ENCODE measurements at places on chromosomes 5 and 9.

GRCh38 chr9:132873403-132873802 lies 4.7 kb downstream of the AK8 start:
- no peak for DNase-seq

GRCh38 chr9:85900504-85901201 lies 40.3 kb upstream of the NAA35 start:
- no peak for DNase-seq

DNA sequence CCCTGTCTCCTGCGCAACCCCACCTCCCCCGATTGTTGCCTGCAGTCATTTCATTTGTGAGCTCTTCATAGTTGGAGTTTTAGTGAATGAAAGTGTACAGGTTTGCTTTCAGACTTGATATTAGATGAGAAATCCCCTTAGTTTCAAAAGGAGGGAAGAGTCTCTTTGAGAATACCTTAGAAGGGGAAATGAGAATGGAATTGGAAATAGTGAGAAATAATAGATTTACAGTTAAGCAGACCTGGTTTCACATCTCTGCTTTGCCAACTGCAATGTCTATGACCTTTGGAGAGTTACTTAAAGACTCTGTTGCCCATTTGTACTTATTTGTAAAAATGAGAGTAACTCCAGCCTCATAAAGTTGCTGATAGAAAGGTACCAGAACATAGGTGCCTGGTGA lies 120.4 kb downstream of the ZNF462 start:
- DNase-seq, result no peak

DNA sequence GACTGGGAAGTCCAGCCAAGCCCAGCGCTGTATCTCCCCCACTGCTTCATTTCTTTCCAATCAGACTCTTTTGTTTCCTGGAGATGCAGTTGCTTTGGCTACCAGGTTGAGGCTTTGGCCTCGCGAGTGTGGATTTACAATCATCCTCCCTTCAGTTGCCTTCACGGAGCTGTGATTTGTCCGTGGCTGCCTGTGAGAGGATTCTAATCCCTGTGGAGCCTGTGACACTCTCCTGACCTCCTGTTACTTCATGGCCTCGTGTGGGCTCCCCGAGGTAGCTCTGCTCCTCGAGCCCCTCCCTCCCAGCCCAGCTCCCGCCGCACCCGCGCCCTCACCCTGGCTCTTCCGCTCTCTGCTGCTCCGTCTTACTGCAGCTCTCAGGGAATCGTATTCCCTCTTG lies 107.2 kb upstream of the STC2 start:
- no peak for DNase-seq

DNA sequence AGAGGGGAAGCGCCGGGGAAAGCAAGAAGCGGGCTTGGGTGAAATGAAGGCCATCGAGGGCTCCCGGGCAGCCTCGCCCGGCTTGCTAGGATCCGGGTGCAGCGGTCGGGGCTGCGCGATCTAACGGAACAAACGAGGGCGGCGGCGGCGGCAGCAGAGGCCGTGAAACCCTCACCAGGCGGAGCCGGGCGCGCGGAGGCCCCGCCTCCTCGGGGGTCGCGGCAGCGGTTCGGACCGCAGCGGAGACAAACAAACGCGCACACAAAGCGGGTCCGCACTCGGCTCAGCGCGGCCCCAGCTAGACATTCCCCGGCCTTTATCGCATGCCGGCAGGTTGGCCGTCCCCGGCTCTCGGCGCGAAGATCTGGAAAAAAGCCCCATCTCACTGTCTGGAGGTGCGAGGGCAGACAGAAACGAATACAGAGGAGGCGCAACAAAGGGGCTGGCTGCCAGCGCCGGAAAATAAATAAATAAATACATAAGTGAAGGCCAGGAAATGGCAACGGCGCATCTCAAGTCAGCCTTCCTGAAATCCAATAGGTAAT lies 10.5 kb upstream of the TRIM36 start:
- peak; percentile 21 for DNase-seq

GRCh38 chr9:94259077-94259862 lies at the start of gene ZNF169:
Gene ZNF169, plus strand, starts transcription at chr9:94259298. Its CDS starts 19,515 bp downstream, at chr9:94278813.
- DNase-seq, result peak; percentile 81

DNA sequence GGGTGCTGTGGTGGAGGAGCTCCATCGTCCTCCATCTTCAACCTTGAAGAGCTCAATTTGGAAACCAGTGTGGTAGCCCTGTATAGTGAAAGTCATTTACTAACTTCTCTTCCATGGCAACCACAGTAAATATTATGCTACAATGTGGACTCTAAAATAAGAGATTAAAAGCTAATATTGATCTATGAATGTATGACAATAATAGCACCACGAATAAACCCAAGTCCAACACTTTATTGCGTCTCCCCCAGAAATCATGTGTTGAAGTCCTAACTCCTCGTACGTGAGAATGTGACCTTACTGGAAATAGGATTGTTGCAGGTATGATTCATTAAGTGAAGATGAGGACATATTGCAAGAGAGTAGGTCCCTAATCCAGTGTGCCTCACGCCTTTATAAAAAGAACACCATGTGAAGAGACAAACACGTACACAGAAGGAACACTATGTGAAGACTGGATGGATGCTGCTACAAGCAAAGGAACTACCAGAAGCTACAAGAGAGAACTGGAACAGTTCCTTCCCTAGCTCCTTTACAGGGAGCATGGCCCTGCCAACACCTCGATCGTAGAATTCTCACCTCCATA lies 276.2 kb downstream of the PDE4D start:
- DNase-seq, result no peak

DNA sequence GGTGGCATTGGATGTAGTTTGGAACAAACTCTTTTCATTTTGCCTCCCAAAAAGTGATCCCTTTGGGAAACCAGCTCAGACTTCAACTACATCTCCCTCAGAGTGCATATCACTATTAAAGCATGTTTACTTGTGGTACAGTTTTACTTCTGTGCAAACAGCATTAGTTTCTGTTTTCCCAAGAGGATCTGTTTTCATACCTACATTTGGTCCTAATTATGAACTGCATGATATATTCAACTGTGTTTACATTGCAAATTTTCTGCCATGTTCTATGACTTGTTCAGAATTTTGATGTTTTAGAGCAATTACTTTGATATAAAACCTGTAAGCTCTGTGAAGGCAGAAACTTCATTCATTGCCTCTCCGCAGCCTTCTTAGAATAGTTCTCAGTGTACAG lies 681.5 kb upstream of the ACO1 start:
- DNase-seq, result peak; percentile 23

- DNase-seq, result no peak
These were observed 476.0 kb downstream of the CSNK1G3 start for GRCh38 chr5:123987956-123988355.

DNA sequence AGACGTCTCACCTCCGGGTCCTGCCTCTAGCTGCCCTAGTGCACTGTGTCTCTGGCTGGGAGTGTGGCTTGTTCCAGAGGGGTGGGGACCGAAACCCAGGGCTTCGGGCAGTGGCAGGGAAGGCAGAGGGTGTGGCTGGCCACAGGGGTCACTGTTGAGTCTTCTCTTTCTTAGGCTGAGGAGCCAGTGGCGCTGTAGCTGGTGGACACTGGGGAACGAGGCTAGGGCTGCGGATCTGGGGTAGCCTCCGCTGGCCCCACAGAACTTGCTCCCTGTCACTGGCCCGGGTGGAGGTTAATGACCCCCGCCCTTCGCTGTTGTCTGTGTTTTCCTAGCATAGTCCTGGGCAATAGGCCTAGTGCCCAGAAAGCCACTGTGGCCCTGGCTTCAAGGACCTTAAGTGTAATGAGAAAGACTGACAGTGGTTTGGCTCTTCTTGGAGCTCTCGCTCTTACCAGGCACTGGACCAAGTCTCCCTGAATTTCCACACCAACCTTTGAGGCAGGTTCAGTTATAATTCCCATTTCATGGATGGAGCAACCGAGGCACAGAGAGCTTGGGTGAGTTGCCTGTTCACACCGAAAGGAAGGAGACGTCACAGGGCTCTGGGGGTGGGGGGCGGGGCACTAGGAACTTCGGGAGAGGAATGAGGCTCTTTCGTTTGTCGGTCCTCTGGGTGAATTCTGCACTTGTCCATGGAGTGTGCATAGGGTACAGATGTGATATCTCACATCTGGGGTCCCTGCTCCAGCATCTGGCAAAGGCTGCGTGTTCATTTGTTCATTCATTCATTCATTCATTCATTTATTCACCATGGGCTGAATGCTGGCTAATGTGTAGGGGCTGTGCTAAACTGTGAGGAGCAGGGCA lies 4.8 kb upstream of the IER5L start:
- DNase-seq, result no peak

GRCh38 chr9:105054491-105054890 lies 126.5 kb upstream of the ABCA1 start:
- no peak for DNase-seq

DNA sequence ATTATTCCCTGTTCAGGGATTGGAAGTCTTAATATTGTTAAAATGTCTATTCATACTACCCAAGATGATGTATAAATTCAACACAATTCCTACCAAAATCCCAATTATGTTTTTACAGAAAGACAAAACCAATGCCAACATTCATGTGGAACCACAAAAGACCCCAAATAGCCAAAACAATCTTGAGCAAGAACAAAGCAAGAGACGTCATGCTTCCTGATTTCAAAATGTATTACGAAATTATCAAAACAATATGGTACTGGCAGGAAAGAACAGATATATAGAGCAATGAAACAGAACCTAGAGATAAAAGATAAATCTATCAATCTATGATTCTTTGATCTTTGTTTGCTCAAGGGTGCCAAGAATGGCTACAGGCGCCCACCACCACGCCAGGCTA lies 237.9 kb downstream of the TAF11L14 start:
- DNase-seq, result no peak

- DNase-seq, result no peak
These were observed 35.4 kb upstream of the IL17B start for GRCh38 chr5:149414405-149415065.

- no peak for DNase-seq
These were observed 46.8 kb upstream of the IER5L start for GRCh38 chr9:129224618-129225489.

DNA sequence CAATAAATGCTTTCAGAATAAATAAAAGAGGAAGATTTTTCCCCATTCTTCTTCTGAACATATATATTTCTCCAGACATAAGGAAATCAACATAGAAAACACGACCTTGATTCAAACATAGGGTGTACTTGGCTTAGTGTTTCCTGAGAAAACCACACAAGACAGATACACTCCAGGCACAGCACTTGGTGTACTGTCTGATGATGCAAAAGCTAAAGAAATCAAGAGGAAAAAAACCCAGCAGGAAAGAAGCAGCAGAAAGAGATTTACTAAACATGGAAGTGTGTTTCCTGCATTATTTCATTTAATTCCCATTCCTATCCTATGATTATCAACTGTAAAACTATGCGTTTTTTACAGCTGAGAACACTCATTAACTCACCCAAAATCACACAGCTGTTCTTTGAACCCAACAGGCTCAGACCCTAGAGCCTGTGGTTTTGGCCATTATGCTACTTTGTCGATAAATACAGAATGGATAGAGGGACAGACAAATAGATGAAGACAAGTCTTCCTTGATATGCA lies 46.1 kb downstream of the NIPAL4 start:
- no peak for DNase-seq

GRCh38 chr9:68669218-68669617 lies 35.8 kb upstream of the PIP5K1B start:
- no peak for DNase-seq

GRCh38 chr5:79263-79662 lies 12.7 kb upstream of the PLEKHG4B start:
- DNase-seq, result no peak

GRCh38 chr5:113505181-113505580 lies 8.3 kb upstream of the YTHDC2 start:
- DNase-seq, result no peak

DNA sequence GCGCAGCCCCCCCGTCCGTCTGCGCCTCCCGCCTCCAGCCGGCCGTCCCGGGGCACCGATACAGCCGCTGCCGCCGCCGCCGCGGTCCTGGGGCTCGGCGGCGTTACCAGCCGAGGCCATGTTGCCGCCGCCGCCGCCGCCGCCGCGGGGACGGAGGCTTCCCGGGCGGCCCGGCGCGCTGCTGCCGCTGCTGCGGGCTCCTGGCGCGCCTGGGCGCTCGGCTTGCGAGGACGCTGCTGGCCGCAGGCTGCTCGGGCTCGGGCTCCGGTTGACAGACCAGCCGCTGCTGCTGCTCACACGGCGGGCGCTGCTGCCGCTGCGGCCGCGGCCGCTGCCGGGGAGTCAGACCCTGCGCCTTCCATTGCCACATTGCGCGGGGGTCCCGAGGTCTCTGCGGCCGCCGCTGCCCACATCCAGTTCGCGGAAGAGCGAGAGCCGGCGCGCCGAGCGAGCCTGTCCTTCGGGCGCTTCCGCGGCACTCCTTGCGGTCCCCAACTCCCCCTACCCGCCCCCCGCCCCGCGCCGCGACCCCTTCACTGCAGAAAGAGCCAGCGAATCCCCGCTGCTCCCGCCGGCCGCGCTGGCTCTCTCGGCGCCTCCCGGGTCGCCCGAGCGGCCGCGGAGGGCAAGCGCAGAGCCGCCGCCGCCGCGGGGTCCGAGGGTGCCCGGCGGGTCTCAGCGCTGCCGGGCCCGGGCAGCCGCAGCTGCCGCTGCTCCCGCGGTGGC lies 8.4 kb downstream of the PTCH1 start:
- no peak for DNase-seq

DNA sequence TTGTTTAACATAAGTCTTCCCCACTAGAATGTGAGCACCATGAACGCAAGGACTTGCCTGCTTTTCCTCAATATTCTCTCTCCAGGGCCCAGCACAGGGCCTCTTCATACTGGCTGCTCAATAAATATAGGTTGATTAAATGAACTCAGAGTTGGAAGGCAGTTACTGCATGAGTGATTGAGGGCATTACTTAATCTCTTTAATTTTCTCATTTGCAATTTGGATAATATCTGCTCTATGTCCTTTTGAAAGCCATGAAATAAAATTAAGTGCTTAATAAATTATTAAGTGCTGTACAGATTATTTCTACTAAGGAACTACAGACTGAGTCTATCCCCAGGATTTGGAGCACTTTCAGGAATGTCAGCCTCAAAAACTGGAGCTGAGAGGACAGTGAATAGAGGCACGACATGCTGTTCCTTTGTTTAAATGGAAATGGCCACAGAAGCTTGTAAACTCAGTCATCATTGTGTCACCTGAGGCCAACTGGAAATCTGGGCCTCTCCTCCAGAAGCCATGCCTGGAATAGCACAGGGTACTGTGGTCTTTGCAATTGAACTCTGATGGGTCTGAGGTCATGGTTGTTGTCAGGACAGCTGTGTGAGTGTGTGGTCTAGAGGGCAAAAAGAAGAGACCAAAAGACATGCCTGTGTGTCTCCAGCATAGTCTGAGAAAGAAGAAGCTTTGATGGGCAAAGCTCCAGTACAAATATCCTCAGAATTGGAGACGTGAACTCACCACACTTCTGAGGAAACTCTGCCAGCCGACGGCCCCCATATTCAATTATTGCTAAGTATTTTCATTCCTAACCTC lies 86.1 kb downstream of the SH3TC2 start:
- DNase-seq, result no peak

Data from NCI-H510A treated with DMSO at 0.1 percent for 48 hours (cell line).